Activated CD8-positive, alpha-beta memory T cell treated with anti-CD3 and anti-CD28 coated beads for 1 hour (primary cell): ENCODE measurements at places on chromosomes 5 and 9.

GRCh38 chr5:150653762-150654556, 7.1 kb upstream of the MYOZ3 start:
- no peak for DNase-seq

DNA sequence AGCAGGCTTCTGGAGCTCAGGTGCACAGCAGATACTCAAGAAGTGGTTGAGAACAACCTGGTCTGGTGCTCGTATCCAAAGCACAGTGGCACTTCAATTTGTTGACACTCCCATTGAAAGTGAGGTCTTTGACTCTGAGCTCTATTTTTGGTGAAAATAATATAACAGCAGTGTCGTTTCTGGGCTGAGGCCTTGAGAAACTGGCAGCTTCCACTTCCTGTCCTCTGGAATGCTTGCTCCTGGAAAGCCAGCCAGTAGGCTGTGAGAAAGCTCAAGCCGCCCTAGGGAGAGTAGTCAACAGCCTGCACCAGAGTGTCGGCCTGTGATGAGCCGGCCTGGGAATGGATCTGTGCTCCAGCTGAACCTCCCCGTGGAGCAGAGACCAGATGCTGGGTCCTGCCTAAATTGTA, 6.8 kb upstream of the SUSD3 start:
- DNase-seq: no peak

GRCh38 chr9:131405858-131406537, 12.1 kb downstream of the PRRC2B start:
- DNase-seq: no peak

DNA sequence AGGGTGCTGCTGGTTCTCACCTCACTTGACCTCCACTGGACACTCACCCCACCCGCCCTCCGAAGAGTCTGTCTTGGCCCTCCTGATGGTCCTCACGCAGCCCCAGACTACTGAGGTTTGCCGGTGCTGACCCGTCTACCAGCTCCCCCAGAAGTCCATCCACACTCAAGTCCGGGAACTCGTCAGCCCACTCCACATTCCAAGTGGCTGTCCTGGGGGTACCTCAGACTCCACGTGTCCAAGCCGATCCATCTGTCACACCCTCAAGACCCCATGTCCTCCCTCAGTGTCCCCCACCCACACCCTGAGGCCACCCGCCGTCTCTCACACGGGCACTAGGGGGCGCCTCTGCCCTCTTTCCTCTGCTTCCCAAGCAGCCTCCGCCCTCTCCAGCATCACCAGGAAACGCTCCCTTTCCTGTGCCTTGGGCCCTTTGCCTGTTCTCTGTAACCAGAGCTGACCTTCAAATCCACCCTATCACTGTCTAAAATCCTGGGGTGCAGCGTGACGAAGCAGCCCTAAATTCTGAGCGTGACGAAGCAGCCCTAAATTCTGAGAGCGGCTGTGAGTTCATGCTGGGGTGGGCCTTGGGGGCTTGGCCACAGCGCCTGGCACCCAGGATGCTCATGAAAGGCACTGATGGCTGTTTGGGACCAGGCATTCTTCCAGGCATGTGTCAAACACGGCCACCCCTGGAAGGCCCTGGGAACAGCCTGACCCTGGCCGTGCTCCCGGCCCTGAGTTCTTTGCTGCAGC, 95.7 kb downstream of the KCNT1 start:
- DNase-seq: no peak

GRCh38 chr9:12425878-12426864, 267.0 kb upstream of the TYRP1 start:
- DNase-seq: no peak

DNA sequence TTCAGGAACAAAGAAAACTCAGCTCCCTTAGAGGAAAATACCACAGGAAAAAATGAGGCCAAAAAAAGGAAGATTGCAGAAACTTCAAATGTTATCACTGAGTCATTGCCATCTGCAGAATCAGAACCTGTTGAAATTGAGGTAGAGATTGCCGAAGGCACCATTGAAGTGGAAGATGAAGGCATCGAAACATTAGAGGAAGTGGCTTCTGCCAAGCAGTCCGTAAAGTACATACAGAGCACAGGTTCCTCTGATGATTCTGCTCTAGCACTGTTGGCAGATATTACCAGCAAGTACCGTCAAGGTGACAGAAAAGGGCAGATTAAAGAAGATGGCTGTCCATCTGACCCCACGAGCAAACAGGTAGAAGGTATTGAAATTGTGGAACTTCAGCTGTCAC, 30.8 kb upstream of the NIM1K start:
- DNase-seq: no peak

DNA sequence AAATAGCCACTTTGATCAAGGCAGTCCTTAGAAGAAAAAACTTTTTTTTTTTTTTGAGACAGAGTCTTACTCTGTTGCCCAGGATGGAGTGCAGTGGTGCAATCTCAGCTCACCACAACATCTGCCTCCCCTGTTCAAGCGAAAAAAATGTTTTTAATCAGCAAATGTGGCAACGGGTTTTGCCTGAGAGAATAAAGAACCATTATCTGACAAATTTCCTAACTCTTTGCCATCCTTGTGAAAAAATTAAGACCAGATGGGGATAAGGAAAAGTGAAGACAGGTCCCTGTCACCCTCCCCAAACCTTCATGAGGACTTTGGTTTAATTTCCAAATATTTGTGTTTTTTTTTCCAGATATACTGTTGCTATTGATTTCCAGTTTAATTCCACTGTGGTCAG, 107.3 kb upstream of the SPOCK1 start:
- DNase-seq: no peak

GRCh38 chr5:142432961-142433360, 108.1 kb upstream of the SPRY4 start:
- DNase-seq: no peak

DNA sequence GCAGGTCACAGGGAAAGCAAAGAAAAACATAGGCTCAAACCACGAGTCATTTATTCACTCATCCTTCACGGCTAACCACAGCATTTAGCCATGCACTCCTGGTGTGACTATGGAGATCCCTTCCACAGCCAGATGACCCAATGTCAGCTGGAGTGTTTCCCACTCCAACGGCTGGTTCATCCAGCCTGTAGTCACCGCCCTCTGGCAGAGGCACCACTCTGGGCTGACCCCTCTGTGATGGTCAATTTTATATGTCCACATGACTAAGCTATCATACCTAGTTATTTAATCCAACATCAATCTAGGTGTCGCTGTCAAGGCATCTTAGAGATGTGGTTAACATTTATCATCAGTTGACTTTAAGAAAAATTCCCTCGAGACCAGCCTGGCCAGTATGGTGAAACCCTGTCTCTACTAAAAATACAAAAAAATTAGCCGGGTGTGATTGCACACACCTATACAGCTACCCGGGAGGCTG, 9.5 kb upstream of the PHF19 start:
- DNase-seq: no peak

- DNase-seq: no peak
Measured at GRCh38 chr9:134186471-134187109, 22.2 kb upstream of the RNU6ATAC start.
